Neural crest cell (in vitro differentiated cells): ENCODE measurements at places on chromosomes 1 and 21.
A peak's percentile ranks its signal among the peaks of the same experiment; 100 is the strongest.

DNA sequence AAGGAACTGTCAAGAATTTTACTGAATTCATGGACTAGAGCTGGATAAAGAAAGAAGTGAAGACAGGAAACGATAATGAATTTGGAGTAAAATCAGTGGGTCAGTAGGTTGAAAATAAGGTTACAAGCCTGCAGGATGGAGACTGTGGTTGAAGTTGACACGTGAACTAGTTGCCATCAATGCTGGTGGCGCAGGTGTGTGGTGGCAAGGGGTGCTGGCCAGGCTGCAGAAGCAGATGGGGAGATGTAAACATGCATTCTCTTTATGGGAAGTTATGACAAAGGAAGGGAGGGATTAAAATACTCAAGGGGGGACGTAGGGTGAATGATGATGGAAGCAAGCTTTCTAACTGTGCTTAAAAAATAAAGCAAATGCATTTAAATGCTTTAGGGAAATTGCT lies 263.1 kb downstream of the KCNJ6 start:
- no peak for DNase-seq

DNA sequence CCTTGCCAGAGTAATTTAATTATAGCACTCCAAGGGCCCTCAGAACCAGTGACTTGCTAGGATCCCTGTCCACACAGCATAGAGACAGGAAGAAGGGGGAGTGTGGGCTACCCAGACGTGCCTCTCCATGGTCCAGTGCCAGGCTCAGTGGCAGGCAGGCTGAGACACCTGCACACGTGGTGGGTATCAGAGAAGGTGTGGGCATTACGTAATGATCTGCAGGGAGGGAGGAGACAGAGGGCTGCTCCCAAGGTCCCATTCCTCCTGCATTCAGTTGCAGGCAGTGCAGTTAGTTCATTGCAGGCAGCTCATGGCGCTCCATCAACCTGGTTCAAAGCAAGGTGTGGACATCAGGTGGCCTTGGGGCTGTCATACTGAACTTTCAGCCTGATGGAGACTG lies 49.9 kb downstream of the C8B start:
- DNase-seq: no peak

DNA sequence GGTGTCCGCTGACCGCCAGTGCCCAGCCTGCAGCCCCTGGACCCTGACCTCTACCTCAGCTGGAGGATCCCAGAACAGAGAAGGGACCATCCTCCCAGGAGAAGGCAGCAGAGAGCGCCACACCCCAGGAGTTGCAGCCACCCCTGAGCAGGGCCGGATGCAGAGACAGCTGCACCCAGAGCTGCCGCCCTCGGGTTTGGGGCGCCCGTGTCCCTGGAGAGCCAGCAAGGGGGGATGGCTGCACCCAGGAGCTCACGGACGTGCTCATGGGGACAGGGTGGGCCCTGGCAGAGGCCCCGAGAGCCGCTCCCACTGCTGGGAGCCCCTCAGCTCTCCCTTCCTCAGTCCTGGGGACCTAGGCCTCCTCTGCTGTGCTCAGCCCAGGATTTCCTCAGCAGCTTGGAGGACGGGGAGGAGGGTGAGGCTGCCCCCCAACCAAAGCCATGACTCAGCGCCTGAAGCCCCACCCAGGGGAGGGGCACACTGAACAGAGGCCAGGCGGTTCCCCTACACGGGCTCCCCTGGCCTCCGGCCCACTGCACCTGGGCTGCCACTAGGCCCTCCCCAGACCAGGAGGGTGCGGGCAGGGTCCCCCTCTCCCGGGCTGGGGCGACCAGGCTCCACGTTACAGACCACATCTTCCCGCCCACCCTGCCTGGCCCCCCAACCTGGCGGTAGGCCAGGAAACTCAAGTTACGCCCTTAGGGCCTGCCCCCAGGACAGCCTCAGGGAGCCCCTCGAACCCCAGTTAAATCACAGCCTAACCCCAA lies 2.2 kb downstream of the ACAP3 start:
- no peak for DNase-seq

- no peak for DNase-seq
Observed at GRCh38 chr21:27365394-27365793, 398.5 kb upstream of the ADAMTS5 start.

DNA sequence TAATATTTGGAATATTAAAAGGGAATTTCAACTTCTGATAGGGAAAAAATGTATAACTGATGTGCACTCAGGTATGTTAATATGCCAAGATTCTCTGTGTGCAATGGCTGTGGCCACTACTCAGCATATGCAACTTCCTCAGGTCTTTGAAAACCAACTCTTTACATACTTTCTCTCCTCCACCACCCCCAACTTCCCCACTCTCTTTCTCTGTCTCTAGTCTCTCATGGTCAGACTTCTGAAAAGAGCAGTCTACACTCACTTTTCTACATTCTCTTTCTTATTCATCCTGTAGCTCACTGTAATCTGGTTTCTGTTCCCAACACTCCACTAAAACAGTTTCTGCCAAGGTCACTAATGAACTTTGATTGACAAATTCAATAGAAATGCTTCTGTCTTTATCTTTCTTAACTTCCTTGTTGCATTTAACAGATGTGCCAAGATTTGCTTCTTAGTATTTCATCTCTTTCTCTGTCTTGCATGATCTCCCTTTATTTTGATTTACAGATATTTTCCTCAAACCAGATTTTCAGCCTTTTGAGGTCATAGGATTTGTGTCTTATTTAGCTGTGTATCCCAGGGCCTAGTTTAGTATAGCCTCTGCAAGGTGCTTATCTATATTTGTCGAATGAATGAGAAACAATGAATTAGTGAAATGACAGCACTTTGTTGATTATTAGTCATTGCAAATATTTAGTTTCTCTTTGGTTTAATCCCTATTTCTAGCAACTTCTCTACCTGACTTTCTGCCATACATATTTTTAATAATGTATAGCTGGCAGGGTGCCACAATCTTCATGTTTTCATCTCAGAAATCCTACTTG lies 168.9 kb downstream of the LMO4 start:
- DNase-seq: no peak

GRCh38 chr21:45816794-45817193 lies 164.8 kb upstream of the COL6A1 start:
- no peak for DNase-seq

DNA sequence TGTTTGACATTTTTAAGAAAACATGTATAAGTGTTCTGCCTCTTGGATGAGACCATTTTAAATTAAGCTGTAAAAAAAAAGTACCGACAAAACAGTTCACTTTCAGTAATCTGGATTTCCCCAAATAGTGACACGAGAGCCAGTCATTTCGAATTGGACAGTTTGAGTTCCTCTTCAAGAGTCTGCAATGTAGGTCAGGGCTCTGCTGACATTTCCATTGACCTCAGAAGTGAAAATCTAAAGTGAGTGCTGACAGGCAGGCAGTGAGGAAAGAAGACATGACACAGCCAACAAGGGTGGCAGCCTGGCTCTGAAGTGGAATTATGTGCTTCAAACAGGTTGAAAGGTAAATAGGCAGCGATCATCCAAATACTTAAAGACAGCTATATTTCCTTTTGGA lies at the start of gene IL23R:
IL23R (plus strand) TSS at position 259 of the 400 bp plus-strand sequence. CDS start 1,667 bp downstream, outside the sequence.
- no peak for DNase-seq

- DNase-seq: peak; percentile 31
Observed at GRCh38 chr1:39955547-39956539, 898 bp downstream of the MFSD2A start.

- DNase-seq: no peak
Observed at GRCh38 chr1:36108314-36108713, 16.7 kb downstream of the COL8A2 start.

DNA sequence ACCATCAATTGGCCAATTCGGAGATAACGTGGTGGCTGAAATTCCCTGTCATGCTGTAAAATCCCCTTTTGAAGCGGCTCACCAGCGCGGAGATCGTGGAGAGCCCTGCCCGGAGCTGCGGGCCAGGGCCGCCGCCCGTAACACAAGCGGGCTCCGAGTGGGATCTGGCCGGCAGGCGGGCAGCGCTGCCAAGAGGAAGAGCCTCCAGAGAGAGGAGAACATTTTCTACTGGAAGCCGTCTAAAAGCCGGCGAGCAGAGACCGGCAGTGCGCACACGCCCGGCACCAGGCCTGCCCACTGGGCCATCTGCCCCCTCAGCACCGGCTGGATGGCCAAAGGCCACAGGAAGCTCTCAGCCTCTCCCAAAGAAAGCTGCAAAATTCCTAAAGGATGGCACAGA lies 15.5 kb downstream of the SSBP3 start:
- DNase-seq: no peak

- no peak for DNase-seq
Observed at GRCh38 chr1:42171679-42172266, 7.2 kb upstream of the GUCA2A start.

DNA sequence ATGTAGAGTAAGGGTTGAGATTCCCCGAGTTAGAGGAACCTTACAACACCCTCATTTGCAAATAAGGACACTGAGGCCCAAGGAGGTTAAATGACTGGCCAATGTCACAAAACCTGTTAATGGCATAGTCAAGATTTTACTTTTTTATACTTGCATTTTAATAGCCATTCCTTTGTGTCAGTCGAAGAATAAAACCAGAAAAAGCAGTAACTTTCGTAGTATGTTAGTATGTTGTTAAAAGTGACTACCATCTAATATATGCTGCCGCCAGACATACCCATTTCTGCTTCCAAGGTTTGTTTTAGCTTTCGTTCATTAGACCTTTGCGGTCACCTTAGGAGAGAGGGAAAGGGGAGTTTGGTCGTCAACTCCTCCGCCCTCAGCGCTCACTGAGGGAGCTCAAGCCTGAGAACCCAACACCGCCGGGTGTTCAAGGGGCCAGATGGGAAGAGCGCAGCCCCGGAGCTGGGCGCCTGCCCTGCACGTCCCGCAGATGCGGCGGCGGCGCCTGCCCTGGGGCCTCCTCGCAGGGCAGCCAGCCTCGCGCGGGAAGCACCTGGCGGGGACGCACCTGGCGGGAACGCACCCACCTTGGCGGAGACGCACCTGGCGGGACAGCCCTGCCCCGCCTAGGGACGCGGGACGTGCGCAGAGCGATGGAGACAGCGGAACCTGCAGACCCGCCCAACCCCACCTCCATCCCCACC lies 466 bp downstream of the VPS26C start:
- DNase-seq: peak; percentile 21

- no peak for DNase-seq
Observed at GRCh38 chr1:2445162-2445822, 30.8 kb upstream of the PLCH2 start.

- peak; percentile 58 for DNase-seq
Observed at GRCh38 chr1:2073382-2074230, 23.4 kb downstream of the PRKCZ start.

- DNase-seq: no peak
Observed at GRCh38 chr1:233671286-233671685, 57.4 kb downstream of the KCNK1 start.

- no peak for DNase-seq
Observed at GRCh38 chr21:38376693-38377092, 119.9 kb downstream of the KCNJ15 start.

DNA sequence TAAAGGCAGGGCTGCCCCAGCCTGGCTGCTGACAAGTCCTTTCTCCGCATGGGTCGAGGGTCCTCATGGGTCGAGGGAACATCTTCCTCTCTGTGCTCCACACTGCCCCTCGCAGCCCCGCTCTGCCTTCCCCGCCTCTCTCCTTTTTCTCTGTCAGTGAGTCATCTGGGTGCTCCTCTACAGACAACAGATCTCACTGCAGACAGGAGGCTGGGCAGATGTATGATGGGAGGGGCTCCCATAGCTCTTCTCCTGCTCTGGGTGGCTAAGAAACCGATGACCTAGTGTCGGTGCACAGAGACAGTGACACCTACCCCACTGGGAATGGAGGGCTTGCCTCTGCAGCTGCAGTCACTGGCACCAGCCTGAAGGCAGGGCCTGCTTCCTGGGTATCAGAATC lies 5.5 kb downstream of the KCNA10 start:
- no peak for DNase-seq

- no peak for DNase-seq
Observed at GRCh38 chr1:221824025-221824424, 82.1 kb upstream of the DUSP10 start.

- no peak for DNase-seq
Observed at GRCh38 chr21:44527156-44527982, 12.6 kb downstream of the KRTAP10-1 start.

DNA sequence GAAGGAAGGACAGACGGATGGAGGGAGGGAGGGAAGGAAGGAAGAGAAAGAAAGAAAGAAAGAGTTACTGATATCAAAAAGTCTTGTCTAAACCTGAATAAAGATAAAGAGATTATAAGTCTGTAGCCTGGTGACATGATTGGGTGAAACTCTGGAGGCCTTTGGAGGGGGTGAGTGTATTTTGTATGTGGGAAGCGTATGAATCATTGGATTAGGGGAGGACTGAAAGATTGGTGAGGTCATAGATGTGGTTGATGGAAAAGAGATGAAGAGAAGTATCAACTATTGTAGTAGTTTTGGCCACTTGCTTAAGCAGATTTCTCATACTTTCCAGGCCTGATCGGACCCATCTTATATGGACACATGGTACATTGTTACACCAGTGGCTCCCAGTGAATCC lies 11.5 kb upstream of the KCNJ6 start:
- DNase-seq: no peak

GRCh38 chr1:117795190-117795589 lies 134.2 kb downstream of the GDAP2 start:
- no peak for DNase-seq

DNA sequence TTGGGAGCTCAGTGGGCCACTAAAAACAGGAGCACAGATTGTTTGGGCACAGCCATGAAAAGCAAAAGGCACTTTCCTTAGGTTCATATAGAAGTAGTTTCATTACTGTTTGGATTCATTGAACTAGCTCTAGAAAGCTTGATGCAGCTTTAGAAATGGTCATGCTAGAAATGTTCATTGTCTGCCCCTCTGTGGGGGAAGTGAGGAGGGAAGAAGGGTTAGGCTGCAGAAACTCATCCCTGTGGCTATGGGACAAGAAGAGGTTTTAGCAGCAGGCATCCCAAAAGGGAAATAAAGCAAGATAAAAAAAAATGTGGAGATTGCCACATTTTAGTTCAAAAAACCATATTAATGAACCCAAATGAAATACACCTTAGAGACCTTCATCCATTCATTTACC lies 359.6 kb upstream of the PTBP2 start:
- DNase-seq: no peak
